CD4-positive, alpha-beta T cell (primary cell): ENCODE measurements at places on chromosomes 12 and 14.
A peak's percentile ranks its signal among the peaks of the same experiment; 100 is the strongest.

- DNase-seq, result no peak
Measured at GRCh38 chr14:101736071-101736470, 25.4 kb upstream of the PPP2R5C start.

- no peak for DNase-seq
Measured at GRCh38 chr14:32104803-32105202, 27.7 kb downstream of the ARHGAP5 start.

- no peak for DNase-seq
Measured at GRCh38 chr14:65723348-65723747, 310.8 kb downstream of the FUT8 start.

- no peak for DNase-seq
Measured at GRCh38 chr12:126218697-126219096, 1153.5 kb downstream of the AACS start.

DNA sequence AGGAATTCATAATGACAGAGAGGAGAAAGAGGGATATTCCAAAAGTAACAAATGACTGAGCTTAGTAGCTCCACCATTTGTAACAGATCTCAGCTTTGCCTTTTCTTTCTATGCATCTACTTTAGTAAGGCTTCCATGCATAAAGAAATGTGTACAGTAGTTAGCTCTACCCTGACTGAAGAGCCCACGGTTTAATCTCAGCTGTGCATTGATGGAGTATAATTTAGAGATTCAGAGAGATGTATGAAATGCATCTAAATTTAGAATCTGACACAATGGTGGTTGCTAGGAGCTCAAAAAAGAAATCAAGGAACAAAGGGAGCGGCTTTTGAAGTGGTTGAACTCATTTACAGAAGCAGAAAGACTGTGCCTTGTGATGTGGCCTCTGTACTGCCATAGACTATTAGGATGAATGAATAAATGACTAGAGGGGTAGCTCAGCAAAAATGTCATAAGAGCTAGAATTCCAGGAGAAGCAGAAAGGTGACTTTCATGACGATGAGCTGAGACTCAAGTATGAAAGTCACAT, 838.6 kb downstream of the RPS29 start:
- no peak for DNase-seq

- no peak for DNase-seq
Measured at GRCh38 chr12:91833780-91834359, 311.8 kb downstream of the BTG1 start.

DNA sequence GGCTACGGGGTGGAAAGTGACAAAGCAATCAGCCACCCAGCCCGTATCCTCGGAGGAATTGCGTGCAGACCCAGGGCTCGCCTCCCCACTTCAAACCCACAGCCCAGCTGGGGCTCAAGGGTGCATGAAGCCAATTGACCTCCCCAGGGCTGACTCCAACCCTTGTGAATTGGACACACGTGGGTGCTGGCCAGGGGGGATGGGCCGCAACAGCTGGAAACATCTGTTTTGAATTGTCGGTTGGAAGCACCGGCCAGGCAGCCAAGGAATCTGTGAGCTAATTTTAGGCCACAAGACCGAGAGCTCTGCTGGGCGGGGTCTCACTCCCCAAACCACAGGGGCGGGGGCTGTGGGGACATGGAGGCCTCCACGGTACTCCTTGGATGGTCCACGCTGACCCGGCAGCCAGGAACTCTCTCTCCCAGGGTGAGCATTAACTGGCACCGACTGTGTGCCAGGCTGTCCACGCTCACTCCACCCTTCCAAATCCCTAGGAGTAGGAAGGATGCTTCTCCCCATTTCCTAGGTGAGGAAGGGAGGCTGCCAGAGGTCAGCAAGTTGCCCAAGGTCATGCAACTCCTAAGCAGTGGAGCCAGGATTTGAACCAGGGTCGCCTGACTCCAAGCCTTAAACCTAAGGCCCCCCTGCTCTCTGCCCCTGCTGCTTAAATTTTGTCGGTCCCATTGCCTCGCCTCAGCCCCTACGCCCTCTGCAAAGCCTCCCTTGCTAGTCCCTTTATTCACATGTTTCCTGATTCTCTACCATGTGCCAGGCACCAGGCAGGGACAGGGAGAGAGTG, 11.9 kb upstream of the TMEM119 start:
- no peak for DNase-seq

- no peak for DNase-seq
Measured at GRCh38 chr12:102050660-102051430, 10.9 kb downstream of the WASHC3 start.

DNA sequence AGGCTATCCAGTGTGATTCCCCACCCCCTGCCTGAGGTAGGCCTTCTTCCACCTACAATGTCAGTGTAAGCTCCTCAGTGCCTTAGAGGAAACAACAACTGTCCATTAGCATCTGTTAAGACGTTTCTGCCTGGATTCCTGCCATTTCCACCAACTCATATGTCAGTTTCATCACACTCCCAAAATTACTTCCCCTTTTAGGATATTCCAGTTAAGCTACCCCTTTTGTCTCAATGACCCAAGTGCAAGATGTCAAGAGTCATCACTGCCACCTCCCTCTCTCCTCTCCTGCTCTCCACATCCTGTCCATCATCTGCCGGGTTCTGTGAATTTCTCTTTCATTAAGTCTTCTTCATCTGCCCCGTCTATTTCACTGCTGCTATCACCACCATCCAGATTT, 189.4 kb downstream of the DPF3 start:
- DNase-seq, result no peak

DNA sequence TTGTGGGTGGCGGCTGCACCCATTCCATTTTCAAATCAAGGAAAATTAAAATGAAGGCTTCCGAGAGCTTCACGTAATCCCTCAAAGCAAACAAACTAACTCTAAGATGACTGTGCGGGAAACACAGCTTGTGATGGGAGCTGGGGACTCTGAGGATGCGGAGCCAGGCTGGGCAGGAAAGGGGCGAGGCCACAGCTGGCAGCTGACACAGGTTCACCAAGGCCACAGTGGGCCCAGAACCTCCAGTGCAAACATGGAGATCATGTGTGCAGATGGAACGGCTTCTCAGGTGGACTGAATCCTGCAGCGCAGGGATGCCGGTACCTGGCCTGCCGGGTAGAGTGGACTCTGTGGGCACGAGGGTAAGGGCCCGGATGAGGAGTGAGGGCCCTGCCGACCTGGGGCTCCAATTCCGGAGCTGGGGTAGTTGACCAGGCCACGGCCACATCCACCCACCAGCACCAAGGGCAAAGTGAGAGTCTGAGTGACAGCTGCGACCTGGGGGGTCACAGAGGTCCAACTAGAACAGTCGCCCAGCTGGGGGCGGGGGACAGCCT, 19.2 kb upstream of the BTBD6 start:
- DNase-seq, result no peak

DNA sequence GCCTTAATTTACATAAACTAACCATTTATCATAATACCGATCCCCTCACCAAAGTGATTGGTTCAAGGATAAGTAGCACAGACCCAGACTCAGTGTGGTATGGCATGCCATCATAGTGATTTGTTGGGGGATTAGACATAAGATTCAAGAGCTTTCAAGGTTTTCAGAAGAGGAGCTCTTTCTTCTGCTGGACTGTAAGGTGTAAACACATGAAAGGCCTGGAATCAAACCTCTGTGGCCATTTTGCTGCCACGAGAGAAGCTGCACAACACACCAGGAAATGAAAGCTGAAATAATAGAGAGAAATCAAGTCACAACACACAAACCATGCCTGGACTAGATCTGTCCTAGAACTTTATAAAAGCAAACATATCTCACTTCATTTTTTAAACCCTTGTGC, 30.8 kb downstream of the BTG1 start:
- DNase-seq, result no peak

- no peak for DNase-seq
Measured at GRCh38 chr14:65281991-65282895, 130.3 kb upstream of the FUT8 start.

DNA sequence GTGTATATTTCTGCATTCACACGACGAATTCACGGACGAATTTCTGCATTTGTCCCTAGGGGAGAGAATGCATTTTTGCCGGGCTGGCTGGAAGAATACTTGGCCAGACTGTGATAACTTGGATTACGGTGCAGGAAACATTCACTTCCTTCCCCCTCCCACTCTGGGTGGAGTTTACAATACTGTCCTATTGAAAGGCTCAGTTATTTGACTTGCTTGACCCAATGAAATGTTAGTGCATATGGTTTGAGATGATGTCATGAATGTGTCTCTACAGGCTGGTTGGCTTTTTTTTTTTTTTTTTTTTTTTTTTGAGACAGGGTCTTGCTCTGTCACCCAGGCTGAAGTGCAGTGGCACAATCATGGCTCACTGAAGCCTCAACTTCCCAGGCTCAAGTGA, 90.7 kb upstream of the NOS1 start:
- DNase-seq, result no peak

DNA sequence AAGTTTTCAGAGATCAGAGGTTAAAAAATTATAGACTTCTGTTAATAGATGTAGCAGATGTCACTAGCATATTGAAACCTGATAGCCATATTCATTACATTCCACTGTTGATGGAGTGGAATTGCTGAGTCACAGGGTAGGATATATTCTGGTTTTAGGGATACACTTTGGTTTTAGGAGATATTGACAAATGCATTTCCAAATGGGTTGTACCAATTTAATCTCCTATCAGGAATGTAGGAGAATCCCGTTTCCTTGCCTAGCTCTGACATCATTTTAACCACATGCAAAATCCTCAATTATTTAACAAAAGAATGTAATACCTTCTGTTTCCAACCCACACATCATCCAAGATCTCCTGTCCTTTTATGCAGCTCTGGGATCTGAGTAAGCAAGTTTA, 30.7 kb upstream of the ESR2 start:
- no peak for DNase-seq

DNA sequence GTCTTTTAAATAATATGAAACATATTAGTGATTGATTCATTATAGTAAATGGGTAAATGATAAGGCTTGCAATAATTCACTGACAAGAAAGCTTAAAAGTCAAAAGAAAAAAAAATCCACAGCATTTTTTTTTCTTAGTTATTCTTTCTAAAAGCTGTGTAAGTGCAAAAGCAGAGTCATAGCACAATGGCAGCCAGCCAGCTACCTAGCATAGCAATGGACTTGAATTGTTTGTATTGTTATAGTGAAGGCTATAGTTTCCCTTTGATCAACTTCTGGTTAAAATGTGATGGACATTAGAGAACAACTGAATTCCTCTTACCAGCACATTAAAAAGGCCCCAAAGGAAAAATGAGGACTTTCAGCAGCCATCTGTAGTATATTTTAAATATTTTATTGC, 232.1 kb downstream of the NAV3 start:
- DNase-seq, result no peak

GRCh38 chr12:118249547-118249946, 113.6 kb downstream of the PEBP1 start:
- DNase-seq, result no peak

DNA sequence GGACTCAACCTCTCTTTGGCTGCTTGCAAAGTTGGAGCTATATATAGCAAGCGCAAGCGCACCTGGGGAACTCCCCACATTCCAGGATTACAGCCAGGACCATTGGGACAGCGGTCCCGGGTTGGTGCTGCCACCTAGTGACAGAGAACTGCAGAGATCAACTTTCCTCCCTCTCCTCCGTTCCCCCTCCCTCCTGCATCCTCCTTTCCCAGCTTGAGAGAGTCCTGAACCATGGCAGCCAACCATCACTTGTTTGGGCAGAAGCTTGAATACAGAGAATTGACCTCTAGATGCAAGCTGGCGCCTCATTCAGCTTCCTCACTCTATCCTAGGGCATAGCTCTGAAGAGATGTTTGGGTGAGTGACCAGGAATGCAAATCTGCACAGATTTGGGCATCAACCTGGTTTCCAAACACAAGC, 17.4 kb upstream of the FLVCR2 start:
- peak; percentile 72 for DNase-seq

DNA sequence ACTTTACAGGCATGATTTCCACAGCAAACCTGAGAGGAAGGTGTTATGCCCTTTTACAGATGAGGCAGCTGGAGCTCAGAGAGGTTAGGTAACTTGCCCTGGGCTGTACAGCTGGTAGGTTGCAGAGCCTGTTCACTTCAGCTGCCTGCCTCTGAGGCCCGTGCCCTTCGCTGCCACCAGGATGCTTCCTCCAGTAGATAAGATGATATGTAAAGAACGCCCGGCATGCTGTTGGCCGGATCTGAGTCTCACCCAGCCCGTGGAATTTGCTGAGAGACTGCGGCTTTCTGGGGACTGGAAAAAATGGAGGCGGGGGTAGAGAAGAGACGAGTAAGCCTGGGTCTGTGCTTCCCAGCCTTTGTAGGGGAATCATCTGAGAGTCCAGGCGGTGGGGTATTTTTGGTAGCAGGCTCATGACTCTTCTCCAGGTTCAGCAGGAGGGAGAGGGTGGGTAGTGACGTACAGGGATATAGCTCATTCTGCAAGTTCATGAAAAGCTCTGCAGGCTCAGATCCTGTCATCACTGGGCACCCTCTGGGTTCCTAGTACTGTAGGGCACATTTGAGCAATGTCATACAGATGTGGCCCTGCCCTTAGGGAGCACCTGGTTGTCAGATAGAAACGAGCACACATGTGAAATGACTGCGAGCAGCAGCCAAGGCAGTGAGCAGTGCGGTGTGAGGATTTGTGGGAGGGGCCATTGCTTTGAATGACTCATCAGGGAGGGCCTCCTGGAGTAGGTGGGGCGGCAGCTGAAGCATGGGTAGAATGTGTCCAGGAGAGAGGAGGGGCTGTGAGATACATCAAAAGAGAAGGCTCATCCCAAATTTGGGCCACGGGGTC, 159.4 kb downstream of the TSPAN9 start:
- no peak for DNase-seq

DNA sequence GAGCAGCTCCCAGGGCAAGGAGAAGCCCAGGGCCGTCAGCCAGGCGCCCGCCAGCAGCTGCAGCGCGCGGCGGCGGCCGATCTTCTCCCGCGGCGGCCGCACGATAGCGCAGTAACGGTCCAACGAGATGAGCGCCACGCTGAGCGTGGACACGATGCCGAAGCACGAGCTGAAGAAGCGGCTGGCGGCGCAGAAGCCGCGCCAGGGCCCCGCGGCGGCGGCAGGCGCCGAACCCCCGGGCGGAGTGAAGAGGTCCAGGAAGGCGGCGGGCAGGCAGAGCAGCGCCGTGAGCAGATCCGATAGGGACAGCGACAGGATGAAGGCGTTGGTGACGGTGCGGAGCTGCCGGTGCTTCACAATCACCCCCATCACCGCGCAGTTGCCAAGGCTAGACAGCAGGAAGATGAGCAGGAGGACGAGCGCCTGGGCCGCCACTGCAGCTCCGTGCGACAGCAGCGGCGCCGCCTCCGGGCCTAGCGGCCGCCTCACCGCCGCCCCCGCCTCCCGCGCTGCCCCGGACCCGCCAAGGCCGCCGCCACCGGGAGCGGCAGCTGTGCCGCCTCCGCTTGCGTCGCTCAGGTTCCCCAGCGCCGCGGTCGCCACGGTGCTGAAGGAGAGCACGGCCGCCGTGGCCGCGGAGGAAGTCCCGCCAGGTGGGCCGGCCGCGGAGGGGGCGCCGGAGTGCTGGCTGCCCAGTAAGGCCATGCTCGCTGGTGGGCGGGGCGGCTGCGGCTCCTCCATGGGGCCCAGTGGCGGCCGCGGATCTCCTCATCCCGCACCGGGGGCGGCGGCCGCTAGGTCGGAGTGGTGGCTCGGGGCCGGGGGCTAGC, 479 bp downstream of the GPR135 start:
- peak; percentile 40 for DNase-seq

GRCh38 chr14:27686137-27686536, 1080.5 kb upstream of the FOXG1 start:
- DNase-seq, result no peak

- DNase-seq, result no peak
Measured at GRCh38 chr12:57149245-57149900, 2.0 kb upstream of the LRP1-AS start.

- DNase-seq, result no peak
Measured at GRCh38 chr12:95515197-95515596, 36.1 kb downstream of the USP44 start.
